ENCODE measurements at places on chromosomes 7 and 10.

- no peak for DNase-seq
Measured at GRCh38 chr10:112080231-112080630, 103.3 kb downstream of the GPAM start.

GRCh38 chr10:44961230-44961571 is 1.6 kb downstream of the RASSF4 start:
- DNase-seq: no peak

DNA sequence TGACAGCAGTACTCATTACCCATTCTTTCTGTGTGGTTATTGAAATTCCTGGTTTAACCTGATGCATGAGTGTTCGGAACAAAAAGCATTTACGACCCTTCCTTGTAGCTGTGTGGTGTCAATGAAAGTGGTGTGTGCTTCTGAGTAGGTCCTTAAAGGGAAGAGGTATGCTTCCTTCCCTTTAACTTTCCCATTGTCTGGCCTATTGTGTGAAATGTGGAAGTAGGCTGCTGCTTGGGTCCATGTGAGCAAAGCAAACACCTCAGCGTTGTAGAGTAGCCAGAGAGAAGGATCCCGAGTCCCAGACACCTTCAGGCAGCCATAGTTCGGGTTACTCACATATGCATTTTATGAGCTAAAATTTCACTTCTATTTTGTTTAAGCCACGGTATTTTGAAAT is 74.7 kb downstream of the TSPAN12 start:
- no peak for DNase-seq

- DNase-seq: no peak
Measured at GRCh38 chr7:150340024-150340749, 1.2 kb downstream of the RARRES2 start.

- no peak for DNase-seq
Measured at GRCh38 chr7:19762631-19763030, 10.8 kb downstream of the TMEM196 start.

- no peak for DNase-seq
Measured at GRCh38 chr10:57142925-57143576, 782.0 kb upstream of the ZWINT start.
